ENCODE measurements at places on chromosomes 2 and 18.
A peak's percentile ranks its signal among the peaks of the same experiment; 100 is the strongest.

- DNase-seq, result no peak
Measured at GRCh38 chr2:196520605-196521004, 118.9 kb upstream of the CCDC150 start.

- DNase-seq, result peak; percentile 25
Measured at GRCh38 chr2:9656270-9656766, 25.5 kb upstream of the YWHAQ start.

- DNase-seq, result no peak
Measured at GRCh38 chr18:21408681-21409080, 166.6 kb downstream of the GREB1L start.

- DNase-seq, result no peak
Measured at GRCh38 chr18:32668956-32669355, 103.9 kb downstream of the KLHL14 start.

GRCh38 chr2:23988371-23988770, 21.5 kb upstream of the MFSD2B start:
- DNase-seq, result no peak

- DNase-seq, result no peak
Measured at GRCh38 chr18:58756596-58757240, 85.5 kb downstream of the MALT1 start.

DNA sequence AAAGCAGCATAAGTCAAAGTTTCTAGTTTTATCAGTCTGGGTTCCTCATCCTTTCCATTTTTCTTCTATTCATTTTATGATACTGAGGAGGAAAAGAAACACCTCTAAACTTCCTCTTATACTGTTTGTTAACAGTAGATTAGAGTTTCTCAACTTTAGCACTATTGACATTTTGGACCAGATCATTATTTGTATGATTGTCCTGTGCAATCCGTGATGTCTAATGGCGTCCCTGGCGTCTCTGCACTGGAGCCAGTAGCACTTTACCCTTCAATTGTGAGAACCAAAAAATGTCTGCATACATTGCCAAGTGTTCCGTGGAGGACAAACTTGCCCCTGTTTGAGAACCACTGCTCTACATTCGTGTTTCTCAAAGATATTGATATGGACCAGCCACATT, 25.2 kb downstream of the PTPN4 start:
- DNase-seq, result no peak

DNA sequence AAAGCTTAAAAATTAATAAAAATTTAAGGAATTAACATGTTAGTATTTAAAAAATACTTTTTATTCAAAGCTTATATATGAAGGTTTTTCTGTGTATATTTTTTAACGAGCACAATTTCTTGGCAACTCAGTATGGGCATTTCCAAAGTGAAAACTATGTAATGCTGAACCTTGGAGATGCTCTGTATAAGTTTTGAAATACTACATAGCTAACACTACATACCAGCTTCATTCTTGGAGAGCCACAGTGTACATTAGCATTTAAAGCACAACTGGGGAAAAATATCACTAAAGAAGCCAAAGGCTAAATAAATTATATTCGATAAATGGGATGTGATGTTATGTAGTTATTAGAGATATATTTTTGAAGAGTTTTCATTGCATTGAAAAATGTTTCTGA, 446.5 kb downstream of the CCDC85A start:
- no peak for DNase-seq

DNA sequence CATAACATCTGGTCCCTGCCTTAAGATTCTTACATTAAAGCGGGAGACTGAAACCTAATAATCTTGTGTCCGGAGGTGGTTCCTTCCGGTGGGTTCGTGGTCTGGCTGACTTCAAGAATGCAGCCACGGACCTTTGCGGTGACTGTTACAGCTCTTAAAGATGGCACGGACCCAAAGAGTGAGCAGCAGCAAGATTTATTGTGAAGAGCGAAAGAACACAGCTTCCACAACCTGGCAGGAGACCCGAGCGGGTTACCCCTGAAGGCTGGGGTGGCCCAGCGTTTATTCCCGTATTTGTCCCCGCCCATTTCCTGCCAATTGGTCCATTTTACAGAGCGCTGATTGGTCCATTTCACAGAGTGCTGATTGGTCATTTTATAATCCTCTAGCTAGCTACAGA, 122.3 kb upstream of the SIX2 start:
- no peak for DNase-seq

DNA sequence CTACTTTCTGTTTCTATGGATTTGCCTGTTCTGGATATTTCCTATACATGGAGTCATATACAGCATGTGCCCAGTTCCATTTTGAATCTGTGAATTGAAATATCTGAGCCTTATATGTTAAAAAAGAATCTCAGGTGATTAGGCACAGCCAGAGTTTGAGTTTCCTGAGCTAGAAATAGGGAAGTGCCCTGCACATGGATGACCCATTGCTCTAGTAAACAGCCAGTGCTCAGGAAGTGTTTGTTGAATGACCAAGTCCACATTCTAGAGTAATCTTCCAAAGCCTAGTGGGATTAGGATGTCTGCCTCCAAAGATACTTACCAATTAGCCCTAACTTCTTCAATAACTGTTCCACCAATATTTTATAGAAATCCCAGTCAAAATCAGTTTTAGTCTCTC, 165.8 kb downstream of the SETBP1 start:
- no peak for DNase-seq

- no peak for DNase-seq
Measured at GRCh38 chr18:67509741-67510391, 6.7 kb downstream of the DSEL start.

DNA sequence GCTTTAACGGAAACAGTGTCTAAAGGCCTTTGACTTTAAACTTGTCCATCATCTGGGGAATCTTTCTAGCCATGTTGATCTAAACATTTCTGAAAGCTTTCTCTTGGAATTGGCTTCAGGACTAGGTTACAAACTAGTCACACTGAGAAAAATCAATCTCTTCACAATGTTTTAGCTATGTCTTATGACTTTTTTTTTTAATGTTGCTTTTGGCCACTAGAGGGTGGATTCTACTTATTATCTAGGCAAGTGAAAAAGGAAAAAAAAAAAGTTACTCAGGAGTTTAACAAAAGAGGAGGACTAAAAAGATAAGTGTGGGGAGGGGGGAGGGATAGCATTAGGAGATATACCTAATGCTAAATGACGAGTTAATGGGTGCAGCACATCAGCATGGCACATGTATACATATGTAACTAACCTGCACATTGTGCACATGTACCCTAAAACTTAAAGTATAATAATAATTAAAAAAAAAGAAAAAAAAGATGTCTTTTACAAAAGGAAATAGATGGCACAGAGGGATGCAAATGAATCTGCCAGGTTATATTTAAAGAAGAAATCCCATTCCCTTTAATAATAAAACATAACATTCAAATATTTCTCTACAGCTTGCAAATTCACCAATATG, 160.4 kb upstream of the PID1 start:
- DNase-seq, result no peak

DNA sequence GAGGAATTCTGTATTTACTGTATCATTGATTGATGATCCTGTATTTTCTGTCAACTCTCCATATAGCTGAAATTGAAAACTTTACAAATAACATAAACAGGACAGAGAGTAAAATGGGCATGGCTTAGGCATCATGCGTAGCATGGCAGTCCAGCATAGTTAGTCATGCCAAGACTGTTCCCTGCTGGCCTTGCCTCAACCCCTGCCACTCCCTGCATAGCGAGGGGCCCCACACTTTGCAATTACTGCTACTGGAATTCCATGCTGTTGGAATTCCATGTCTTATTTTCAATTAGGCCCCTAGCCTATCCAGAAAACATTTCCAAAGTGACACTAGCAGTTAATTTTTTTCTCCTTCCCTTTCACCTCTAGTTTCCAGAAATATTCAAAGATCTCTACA, 15.1 kb upstream of the SOX11 start:
- no peak for DNase-seq

DNA sequence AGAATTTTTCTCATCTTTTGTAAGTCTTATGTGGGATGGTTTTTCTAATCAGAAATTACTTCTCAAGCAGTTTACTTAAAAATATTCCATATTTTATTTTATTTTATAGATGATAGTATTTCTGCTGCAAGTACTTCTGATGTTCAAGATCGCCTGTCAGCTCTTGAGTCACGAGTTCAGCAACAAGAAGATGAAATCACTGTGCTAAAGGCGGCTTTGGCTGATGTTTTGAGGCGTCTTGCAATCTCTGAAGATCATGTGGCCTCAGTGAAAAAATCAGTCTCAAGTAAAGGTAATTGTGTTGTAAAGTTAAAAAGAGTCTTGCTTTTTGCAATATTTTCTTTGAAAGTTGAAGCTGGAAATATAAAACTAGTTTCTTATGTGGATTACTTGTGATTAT, 76.2 kb downstream of the EML4 start:
- no peak for DNase-seq

- no peak for DNase-seq
Measured at GRCh38 chr2:121398853-121399252, 113.9 kb upstream of the TFCP2L1 start.

GRCh38 chr2:127735044-127735443, 33.7 kb downstream of the SFT2D3 start:
- no peak for DNase-seq

DNA sequence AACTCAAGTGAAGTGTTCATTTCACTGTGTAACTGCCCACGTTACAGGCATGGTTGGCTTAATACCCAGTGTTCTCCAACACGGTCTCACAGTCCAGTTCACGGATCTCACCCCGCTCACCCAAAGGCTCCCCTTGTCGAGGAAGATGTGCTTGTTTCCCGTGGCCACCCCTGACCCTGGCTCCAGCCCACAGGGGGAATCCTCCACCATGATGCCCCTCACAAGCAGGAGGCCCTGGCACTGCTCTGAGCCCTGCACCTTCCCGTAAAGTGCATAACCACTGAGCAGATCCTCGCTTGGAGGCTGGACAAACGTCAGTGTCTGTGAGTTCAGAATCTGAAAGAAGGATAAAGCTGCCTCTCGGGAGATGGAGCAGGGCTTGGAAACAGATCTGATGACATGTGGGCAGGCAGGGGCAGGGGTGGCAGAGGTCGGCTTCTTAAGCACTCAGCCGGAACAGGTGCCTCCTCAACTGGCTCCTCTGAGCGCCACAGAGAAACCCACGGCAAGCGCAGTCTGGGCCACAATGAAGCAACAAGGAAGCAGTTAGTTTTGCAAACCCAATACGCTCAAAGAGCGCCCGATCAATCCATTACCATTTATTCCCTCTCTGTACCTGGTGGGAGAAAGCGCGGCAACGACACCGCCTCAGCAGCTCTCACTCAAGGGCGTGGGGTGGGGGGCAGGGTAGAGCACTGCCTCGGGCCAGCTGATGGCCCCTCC, 17.6 kb downstream of the HDAC4 start:
- DNase-seq, result no peak

GRCh38 chr18:51049137-51049536, 19.1 kb downstream of the SMAD4 start:
- no peak for DNase-seq

GRCh38 chr18:52288403-52289004, 51.5 kb upstream of the DCC start:
- DNase-seq, result no peak

DNA sequence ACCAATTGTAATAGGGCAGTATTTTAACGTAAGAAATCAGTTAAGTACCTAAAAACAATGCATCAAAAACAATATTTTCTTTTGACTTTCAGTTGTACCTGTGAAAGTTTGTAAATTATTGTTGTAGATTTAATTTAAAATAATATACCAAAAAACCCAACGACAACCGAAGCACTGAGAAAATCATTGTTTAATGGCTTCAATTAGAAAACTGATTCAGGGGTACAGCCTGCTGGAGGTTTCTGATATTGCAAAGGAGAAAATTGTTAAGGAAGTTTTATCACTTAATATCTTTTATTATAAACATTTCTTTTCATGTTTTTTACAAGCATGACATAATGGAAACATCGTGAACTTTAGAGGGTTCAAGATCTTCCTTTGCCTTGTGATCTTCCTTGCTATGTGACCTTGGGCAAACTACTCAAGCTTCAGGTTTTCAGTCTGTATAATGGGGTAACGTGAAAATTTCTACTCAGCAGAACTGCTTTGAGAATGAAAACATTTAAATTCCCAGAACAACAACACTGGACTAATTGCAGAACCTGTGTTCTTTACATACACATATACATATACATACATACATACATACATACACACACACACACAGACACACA, 76.3 kb upstream of the GLS start:
- DNase-seq, result no peak

DNA sequence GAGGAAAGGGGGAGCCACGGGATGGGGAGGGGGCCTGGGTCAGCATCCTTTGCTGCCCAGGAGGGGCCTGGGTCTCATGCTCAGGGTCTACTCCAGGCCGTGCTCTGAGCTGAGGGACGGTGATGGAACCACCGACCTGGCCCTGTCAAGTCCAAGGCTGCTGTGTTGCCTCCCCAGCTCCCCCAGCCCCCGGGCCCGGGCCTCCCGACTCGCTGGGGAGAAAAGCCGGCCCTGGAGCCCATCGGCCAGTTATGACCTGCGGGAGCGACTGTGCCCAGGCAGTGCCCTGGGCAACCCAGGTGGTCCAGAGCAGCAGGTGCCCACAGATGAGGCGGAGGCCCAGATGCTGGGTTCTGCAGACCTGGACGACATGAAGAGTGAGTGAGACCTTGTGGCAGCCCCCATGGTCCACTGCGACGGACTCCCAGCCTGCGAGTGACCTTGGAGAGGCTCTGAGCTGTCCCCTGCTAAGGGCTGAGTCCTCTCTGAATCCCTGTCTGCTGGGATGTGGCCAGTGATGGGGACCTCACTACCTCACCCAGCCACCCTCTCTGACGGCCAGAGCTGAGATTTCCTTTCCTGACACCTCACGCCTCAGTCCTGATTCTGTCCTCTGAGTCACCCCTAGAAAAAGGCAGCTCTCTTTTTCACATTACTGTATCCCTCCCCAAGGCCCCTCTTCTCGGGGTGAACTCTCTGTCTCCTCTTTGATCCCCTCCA, 2.7 kb downstream of the SLC4A3 start:
- no peak for DNase-seq

DNA sequence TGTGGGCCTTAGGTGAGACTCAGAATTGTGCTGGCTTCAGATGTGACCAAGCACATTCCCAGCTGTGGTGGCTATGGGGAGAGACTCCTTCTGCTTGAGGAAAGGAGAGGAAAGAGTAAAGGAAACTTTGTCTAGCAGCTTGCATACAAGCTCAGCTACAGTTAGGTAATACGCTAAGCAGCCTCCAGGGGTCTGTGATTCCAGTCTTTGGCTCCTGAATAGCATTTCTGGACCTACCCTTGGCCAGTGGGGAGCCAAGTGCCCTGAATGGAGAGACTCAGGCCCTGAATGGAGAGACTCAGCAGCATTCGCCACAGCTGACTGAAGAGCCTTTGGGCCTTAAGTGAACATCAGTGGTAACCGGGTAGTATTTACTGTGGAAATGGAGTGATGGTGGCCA, 227.4 kb upstream of the CDH7 start:
- DNase-seq, result no peak

GRCh38 chr2:219299372-219299760, 9.8 kb downstream of the PTPRN start:
- DNase-seq, result no peak

GRCh38 chr2:19667085-19667484, 234.7 kb downstream of the TTC32 start:
- no peak for DNase-seq

DNA sequence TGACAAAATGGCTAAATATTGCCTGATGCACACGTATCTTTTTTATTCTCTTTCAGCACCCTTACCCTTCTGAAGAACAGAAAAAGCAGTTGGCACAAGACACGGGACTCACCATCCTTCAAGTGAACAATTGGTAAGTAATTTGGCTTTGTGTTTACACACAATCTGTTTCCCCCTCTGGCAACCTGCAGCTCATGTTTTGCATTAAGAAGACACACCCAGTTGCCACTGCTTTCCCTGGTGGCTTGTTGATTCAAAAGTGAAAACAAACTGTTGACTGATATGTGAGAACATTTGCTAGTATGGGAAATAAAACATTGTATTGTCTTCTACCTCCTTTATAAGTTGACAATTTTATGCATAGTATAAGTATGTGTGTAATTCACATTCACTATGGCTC, 113.0 kb downstream of the MEIS1 start:
- no peak for DNase-seq
